ENCODE measurements at places on chromosomes 4 and X.

DNA sequence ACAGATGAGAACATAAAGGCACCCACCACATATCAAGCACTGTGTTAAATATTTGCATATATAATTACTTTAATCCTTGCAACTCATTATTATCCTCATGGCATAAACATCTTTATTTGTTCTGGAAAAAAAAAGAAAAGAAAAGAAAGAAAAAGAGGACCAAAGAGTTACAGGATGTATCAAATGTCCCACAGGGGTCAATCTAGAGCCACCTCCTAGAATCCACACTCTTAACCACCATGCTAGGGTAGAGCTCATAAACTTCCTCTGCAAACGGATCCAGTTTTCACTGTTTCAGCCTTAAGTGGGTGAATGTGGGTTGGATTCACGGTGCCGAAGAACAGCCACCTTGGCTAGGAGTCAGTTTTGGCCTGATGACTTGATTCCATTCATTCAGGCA is 171.1 kb upstream of the PPARGC1A start:
- no peak for DNase-seq

DNA sequence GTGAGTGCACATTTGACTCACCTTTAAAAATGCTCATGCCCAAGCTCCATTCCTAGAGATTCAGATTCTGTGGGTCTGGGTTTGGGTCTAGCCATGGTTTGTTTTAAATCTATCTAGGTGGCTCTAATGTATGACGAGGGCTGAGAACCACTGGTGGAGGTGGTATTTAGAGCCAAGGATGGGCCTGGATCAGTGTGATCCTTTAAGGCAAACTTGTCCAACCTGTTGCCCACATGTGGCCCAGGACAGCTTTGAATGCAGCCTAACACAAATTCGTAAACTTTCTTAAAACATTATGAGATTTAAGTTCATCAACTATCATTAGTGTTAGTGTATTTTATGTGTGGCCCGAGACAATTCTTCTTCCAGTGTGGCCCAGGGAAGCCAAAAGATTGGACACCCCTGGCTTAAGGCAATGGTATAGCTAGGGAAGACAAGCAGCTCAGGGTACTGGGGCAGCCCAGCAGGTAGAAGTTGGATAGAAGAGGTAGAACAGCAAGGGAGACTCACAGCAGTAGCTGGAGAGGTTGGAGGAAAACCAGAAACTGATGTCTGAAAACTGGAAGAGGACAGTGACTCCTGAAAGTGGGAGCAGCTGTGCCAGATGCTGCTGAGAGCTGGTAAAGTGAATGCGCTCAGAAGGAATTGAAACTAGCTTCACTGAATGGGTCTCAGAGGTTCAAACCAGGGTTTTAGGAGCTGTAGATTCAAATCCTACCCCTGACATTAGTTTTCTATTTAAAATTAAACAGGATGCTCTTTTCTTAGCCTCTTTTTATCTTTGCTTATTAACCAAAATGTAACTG is 18.2 kb downstream of the ADD1 start:
- DNase-seq: no peak

GRCh38 chr4:141486375-141486997 is 149.9 kb upstream of the IL15 start:
- DNase-seq: no peak

DNA sequence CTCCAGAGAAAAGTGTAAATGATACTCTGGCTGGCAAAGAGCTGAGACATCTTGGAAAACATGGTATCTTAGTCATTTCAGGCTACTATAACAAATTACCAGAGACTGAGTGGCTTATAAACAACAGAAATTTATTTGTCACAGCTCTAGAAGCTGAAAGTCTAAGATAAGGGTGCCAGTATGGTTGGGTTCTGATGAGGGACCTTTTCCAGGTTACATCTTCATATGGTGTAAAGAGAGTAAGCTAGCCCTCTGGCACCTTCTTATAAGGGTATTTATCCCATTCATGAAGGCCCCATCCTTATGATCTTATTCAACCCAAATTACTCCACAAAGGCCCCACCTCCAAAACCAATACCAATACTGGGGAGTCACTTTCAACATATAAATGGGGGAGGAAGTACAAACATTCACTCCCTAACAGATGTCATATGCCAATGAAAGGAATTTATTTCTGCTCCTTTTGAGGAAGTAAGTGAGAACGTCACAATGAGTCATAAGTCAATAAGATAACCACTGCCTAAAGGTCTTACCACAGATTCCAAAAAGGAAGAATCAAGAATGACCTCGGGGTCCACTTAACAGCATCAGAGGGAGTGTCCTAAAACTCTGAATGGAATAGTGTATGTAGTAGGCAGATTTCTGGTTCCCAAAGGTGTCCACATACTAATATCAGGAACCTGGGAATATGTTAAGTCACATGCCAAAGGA is 246.6 kb downstream of the OPHN1 start:
- DNase-seq: peak; percentile 81

- peak; percentile 3 for DNase-seq
Observed at GRCh38 chr4:124386648-124387047, 325.9 kb downstream of the ANKRD50 start.

GRCh38 chrX:39728852-39729598 is 368.7 kb downstream of the BCOR start:
- peak; percentile 41 for DNase-seq

DNA sequence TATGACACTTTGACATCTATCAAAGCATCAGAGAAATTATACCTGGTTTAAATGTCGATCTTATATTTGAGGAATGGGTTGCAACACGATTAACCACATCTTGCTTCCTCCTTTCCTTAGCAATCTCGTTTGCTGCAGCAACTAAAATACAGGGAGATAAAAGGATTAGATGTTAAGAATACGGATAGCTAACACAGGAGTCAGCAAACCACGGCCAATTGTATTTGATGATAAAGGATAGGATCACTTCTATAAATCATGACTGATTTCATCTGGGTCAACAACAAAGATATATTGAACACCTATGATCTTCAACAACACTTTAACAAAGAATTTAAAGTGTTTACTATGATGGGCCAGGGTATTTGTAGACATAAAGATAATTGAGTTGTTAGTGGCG is 5.0 kb downstream of the MAP7D3 start:
- no peak for DNase-seq
